ENCODE measurements at places on chromosomes 7 and 10.

DNA sequence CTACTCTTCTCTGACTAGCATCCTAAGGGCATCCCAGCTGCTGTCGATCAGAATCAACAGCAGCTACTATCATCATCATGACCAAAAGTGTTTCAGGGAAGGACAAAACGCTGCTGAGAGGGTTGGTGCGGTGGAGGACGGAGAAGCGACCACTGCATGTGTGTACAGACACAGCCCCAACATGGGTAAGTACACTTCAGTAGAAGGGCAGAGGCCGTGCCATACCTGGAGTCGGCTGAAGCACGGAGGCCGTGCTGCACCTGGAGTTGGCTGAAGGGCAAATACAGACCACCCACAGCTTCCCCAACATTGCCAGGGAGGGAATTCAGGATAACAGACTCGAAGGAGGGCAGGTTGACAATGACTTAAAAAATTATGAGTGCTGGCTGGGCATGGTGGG lies 67.8 kb upstream of the CYTH3 start:
- DNase-seq = no peak

GRCh38 chr10:91434041-91434440 lies 23.9 kb downstream of the HECTD2 start:
- DNase-seq = no peak

GRCh38 chr10:98404571-98405359 lies 10.2 kb downstream of the PYROXD2 start:
- DNase-seq = no peak

- DNase-seq = peak; percentile 39
These were observed 89.7 kb upstream of the STEAP1B start for GRCh38 chr7:22589641-22590201.

GRCh38 chr7:73597978-73598782 lies 19.8 kb upstream of the TBL2 start:
- no peak for DNase-seq

DNA sequence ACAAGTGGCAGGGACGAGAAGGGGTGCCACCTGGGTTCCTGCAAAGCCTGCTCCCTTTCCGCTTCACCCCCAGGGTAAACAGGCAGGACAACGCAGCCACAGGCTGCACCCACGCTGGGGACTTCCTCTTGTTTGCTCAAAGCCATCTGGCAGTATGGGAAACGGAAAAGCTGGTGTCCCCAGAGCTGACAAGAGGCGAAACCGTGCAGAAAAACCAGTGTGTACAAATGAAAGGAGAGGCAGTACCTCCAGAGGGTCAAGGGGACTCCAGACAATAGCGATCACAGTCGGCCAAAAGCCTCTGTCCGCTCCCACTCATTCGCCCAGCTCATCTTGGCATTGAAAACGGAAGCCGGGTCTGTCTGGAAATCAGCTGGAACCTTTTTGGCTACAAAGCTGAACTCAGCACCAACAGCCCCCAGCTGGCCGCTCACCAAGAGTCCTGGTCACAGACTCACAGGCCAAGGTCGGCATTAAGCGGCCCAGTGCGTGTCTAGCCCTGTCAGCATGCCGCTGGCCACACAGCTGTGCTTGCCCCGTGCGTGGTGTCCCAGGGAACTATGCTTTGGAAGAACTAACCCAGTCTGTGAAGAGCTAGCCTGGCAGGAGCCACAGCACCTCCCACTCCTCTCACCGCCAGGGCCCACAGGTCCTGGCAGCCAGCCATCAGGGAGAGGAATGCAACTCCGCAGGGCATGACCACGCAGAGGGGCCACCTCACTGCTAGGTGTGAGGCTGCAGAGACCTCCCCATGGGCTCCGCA lies 10.4 kb downstream of the TNS3 start:
- peak; percentile 20 for DNase-seq

GRCh38 chr10:85741626-85742300 lies 624.8 kb downstream of the GRID1 start:
- no peak for DNase-seq

- DNase-seq = no peak
These were observed 2.7 kb downstream of the BICC1 start for GRCh38 chr10:58515291-58515941.

DNA sequence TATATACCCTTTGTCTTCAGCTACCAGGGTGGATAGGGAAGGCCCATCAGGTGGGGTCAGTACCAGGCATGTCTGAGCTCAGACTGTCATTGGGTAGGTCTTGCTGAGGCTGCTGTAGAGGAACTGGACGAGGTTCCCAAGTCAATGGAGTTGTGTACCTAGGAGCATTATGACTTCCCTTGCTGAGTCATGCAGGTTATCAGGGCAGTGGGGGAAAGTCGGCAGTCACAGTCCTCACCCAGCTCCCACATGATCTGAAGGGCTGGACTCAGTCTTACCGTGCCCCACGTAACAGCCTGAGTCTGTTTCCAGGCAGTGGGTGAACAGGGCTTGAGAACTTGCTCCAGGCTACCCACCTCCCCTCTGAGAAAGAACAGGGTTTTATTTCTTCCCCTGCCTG lies 260.8 kb upstream of the COBL start:
- DNase-seq = no peak

DNA sequence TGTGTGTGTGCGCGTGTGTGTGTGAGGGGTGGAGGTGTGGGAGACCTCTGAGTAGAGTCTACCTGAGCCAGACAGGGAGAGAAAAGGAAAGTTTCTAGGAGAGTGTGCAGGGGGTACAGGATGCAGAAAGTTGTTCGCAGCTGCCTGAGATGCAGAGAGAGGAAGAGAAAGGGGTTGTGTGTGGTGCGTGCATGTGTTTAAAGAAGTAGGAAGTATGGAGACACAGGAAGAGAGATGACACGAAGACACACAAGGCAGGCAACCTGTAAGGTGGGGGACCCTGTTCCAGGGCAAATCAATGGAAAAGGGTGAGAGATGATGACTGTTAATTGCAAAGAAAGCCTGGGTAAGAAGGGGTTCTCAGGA lies 52.2 kb downstream of the C10orf105 start:
- DNase-seq = no peak

DNA sequence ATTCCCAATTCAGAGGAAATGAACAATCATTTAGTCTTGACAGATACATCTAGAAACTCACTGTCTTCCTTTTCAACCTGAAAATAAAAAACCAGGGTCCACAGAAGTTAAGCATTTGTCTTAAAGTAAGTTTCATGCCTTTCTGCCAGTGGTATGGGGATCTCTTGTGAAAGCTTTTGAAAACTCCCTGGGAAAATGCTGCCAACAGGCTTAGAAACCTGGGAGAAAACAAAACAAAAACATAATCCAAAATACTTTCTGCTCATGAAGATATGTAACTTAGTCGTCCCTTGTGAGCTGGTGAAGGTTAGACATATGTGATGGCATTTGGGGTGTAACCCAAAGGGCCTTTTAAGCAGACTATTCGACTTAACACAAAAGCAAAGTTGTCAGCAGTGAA lies 66.4 kb upstream of the ZNF438 start:
- no peak for DNase-seq

GRCh38 chr7:117014673-117015133 lies 61.4 kb downstream of the ST7 start:
- DNase-seq = peak; percentile 55

GRCh38 chr10:123275136-123275564 lies 120.9 kb downstream of the BUB3 start:
- no peak for DNase-seq
